ENCODE measurements at places on chromosomes 1 and 21.

DNA sequence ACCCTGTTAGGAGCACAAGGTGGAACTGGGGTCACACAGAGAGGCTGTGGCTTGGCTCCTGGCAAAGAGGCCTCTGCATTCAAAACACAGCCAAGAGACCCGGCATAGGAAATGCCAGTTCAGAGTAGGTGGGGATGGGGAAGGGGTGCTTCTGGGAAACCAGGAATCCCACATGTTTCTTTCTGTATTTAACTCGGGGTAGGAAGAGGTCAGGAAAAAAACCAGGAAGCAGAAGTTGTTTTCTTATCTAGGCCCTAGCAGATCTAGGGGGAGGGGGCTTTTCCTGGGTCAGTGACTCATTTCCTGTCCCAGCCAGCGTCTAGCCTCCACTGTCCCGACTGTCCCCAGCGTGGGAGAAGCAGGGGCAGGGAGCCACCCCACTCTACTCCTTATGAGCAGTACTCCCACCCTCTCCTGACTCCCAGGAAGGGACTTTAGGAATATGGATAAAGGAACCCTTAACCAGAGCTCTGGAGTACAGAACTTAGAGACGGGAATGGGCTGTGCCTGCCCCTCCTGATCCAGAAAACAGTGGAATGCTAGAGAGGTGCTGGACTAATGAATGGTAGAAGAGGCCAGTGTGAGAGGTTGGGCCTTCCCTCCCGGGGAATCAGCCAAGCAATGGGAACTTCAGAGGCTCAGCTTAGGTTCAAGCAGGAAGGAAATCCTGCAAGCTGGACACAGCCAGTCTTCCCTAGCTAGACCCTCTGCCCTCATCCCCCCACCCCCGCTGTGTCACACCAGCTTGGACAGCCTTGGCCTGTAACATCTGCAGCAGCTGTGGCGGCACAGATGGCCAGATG is 5.7 kb downstream of the FHL3 start:
- no peak for DNase-seq

DNA sequence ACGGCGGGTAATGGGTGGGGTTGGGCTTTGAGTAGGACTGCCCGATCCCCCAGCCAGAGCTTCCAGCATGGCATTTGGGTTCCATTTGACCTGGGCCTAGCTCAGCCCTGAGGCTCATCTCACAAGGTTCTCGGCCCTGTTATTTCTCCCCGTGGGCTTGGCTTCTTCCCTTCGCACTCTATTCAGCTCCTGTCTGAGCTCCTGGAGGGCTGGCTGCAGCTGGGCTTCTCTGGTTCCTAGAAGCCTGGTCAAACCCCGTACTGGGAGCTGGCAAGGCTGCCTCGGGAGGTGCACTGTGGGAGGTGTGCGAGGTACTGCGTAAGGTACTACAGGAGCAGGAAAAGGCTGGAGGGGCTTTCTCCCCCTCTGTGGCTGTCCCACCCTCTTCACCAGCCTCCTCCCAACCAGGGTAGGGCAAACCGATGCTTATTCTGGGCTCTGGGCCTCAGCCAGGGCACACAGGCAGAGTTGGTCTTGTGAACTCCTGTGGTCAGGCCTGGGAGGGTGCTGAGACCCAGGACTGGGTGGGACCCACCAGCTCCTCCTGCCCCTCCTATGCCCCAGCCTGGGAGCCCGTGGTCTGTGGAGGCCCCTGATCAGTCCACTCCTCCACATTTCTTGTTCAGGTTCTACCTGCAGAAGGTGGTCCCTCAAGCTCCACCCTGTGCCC is 814 bp downstream of the A3GALT2 start:
- DNase-seq, result no peak

DNA sequence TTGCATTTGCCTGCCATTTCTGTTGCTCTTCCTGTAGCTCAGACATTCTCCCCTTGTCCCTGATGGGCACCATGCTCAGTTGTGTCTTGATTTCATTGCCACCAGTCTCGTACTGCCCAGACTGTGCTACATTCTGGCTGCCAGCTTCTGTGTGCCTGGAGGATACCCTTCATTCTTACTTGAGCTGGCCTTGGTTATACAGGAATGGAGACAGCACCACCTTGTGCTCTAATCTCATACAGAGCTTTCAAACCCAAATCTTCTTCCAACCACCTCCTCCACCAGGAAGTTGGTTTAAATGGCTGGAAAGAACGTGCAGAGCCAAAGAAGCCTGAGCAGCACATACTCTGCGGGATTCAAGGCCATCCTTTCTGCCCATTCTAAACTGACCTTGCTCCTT is 165.3 kb downstream of the SLC35F3 start:
- no peak for DNase-seq

DNA sequence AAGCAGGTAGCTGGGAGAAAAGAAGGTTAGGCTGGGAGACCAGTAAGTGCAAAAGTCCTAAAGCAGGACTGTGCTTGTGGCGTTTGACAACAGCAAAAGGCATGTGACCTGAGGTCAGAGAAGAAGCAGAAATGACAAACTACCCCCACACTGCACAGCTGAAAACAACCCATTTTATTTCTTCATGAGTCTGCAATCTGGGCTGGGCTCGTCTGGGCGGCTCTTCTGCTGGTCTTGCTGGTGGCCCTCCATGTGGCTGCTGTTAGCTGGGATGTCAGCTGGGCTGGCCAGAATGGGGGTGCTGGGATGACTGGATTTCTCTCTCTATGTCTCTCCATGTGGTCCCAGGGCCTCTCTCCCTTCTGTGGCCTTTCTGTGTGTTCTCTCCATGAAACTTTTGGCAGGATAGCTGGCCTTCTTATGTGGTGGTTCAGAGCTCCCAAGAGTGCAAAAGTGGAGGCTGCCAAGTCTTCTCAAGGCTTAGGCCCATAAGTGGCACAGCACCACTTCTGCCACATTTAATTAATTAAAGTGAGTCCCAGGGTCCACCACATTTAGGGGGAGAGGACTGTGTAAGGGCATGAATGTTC is 128.6 kb downstream of the RIPK4 start:
- DNase-seq, result no peak

DNA sequence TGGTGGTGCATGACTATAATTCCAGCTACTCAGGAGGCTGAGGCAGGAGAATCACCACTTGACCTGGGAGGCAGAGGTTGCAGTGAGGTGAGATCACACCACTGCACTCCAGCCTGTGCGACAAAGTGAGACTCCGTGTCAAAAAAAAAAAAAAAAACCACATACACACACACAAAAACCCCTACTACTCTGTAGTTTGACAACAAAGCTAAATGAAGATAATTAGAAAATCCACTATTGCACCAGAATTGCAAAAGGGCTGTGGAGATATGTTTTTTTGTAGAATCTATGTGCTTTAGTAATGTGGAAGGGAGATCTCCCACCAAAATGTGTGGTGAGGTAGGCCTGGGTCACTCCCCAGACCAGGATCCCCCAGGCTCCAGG is 32.2 kb upstream of the KHDRBS1 start:
- DNase-seq, result no peak

DNA sequence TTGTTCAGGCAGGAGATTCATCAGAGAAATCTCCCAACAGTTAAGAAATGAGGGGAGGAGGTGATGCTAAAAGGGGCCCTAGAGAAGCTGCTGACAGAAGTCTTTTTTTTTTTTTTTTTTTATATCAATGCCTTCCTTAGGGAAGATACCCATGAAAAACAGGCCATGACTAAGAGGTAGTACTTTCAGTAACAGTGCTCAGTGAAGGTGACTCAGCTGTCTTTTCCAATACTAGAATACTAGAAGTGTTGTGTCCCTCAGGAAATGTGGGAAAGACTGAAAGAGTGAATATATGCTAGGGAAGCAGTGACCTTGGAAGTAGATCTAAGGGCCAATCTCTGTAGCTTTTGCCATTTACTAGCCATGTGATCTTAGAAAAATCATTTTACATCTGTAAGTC is 52.4 kb upstream of the SLFNL1 start:
- DNase-seq, result no peak

DNA sequence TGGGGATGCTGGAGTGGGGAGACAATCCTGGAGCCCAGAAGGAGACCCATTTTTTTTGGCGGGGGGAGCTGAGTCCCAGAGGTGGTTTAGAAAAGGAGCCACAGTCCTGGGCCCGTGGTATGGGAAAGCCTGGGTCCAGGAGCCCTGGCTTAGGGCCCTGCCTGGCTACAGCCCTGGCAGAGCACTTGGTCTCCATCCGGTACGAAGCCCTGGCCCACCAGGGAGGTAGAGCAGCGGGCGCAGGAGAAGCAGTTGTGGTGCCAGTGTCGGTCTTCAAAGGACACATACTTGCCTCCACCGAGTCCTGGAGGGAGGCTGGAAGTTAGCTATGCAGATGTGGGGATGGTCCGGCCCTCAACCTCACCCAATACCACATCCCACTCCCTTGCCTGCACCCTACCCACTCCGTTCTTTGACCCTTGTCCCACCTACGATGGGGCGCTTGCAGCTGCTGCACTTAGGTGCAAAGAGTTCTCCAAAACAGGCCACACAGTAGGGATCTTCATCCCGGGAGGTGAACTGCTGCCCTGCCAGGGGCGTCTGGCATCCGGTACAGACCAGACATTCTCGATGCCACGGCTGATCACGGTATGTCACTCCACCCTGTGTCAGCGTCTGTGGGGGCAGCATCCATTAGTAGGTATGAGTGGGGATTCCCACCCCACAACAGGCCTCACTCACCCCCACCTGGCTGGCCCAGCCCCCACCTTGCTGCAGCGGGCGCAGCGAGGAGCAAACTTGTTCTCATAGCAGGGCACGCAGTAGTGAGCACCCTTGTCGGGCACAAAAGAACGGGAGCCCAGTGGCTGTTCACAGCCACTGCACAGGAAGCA is 7.7 kb upstream of the SF3A3 start:
- DNase-seq, result no peak

- DNase-seq, result no peak
Observed at GRCh38 chr1:168291222-168291837, 10.7 kb downstream of the TBX19 start.

DNA sequence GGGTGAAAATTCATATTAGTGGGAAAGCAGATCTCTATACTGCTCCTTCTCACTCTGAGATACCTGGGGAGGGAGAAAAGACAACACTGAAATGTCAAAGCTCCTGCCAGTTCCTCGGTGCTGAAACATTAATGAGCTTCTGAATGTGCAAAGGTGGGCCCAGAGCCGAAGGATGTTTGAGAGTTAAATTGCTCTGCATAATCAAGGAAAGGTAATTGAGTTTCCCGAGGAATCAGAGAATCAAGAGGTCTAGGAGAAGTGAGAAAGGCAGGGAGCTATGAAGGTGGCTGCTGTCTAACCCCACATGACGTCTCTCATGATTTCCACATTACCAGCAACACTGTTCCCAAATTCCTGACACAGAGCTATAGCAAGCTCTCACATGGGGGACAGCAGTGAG is 346.7 kb downstream of the SMYD3 start:
- DNase-seq, result no peak

DNA sequence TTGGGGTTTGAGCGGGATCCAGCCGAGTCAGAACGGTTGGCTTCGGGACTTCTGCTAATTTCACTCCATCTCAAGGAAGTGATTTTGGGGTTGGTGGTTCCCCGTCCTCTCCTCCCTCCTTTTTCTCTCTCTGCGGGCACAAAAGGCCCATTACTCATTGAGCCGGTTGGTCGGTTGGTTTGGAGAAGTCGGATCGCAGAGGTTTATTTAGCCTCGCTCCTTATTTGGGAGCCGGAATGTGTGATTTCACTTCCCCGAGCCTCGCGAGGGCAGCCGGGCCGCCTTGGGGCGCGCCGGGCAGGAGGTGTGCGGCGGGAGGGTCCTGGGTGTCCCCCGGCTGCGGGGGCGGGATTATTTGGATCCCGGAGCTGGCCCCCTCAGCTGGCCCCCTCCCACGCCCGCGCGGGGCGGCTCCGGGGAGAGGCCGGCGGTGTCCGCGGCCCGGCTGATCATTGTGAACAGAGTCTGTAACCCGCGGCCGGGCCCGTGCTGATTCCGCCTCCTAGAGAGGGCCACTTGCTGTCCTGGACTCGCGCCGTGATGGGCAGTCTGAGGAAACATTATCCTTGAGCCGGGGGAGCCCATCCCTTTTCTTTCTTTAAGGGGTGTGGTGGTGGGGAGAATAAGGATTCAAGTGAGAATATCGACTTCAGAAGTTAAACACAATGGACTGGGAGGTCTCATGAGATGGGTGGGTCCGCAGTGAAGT is 1.2 kb downstream of the MAPKAPK2 start:
- no peak for DNase-seq

- DNase-seq, result peak; percentile 48
Observed at GRCh38 chr21:44767834-44768831, 33.5 kb downstream of the UBE2G2 start.

- no peak for DNase-seq
Observed at GRCh38 chr1:32116531-32116930, 8.7 kb downstream of the KPNA6 start.

GRCh38 chr1:239755107-239755912 is 336.4 kb upstream of the FMN2 start:
- DNase-seq, result no peak

DNA sequence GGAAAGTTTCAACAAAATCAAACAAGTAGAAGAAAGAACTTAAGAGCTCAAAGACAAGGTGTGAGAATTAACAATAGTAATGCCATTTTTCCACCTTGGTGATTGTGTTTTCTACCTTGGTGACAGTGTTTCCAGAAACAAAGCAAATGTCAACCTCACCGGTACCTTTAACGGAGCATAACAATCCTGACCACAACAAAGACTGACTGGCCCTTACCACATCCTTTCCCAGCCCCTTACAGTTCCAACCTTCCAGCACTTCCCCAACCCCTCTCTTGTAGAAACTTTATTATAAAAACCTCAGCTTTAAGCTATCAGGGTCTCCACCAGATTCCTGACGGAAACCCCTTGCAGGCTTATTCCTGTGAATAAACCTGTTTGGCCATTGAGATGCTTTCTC is 16.7 kb downstream of the STYXL2 start:
- DNase-seq, result no peak

DNA sequence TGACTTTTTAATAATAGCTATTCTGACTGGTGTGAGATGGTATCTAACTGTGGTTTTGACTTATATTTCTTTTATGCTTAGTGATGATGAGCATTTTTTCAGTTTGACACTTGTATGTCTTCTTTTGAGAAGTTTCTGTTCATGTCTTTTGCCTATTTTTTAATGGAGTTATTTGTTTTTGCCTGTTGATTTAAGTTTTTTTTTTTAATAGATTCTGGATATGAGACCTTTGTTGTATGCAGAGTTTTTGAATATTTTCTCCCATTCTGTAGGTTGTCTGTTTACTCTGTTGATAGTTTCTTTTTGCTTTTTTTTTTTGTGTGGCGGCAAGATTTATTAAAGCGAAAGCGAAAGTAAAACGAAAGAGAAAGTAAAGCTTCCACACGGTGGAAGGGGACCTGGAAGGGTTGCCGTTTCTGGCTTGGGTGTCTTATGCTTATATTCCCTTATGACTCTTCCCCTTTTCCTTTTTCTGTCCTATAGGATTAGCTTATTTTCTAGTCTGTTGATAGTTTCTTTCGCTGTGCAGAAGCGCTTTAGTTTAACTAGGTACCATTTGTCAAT is 67.6 kb downstream of the TBX19 start:
- DNase-seq, result no peak

DNA sequence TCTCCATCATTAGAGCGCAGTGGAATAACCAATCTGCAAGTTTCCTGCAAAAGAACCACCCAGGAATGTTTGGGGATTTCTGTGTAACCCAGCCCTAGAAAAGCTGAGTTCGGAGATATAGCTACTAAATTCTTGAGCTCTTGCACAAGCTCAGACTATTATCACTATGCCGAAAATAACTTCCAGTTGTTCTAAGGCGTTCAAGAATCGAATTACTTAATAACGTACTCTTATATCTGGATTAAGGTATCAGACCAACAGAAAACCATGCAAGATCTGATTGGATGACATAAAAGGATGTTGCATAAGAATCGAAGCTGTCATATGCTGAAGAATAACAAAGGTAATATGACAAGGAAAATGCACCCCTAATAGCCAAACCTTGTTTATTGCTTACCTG is 7.5 kb upstream of the LAMC2 start:
- no peak for DNase-seq

GRCh38 chr1:28845786-28846543 is 34.0 kb downstream of the OPRD1 start:
- DNase-seq, result no peak

- no peak for DNase-seq
Observed at GRCh38 chr1:225651872-225652728, 823 bp downstream of the ENAH start.

Data from iPS DF 19.7 (cell line).